ENCODE measurements at places on chromosomes 3 and 15.

DNA sequence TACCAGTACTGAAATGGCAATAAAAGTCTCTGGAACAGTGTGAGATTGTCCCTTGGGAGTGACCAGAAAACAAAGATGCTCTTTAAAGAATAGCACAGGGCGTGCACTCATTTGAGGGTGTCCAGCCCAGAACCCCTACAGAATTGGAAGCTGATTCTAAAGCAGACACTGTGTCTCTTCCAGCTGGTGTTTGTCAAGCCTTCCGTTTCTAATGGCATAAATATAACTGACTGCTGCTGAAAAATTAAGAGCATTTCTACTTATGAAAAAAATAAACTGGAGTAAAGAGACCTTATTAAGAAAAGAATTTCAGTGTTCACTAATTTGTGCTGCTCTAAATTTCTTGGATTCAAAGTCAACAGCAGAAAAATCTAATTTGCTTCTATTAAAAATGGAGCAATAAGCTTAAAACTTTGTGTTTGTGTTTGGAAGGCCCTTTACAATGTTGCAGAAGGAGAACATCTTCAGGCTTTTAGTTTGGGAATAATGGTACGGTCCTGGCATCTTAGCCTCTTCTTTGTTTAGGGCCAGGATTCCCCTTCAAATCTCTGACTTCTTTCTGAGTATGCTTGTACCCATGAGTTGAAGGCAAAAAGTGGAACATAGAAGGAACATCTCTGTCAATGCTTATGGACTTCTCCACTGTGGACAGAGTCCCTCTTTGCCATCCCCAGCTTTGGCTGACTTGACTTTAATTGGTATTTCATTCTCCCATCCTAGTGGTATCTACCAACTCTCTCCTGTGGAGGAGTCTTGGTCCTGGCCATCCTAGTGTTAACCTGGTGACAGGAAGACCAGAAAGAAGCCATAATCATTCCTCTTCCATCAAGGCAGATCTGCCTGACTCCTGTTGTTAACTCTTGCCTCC, 65.9 kb downstream of the THSD4 start:
- DNase-seq, result no peak

GRCh38 chr3:16767006-16767405, 117.7 kb upstream of the PLCL2 start:
- DNase-seq, result no peak

DNA sequence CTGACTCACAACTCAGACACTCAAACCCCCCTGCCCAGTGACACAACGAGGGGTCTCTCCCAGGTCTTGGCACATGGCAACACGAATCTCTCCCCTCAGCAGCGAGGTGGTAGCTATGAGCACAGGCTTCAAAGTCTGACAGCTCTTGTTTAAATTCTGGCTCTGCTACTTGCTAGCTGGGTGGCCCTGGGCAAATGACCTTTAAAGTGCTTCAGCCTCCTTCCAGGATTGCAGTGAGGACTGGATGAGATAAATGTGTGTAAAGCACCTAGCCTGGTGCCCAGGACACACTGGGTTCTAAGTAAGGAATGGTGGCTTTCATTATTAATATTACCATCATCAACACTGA, 23.2 kb upstream of the ANPEP start:
- DNase-seq, result no peak

- DNase-seq, result no peak
Measured at GRCh38 chr3:196414469-196414868, 17.8 kb downstream of the UBXN7 start.

- no peak for DNase-seq
Measured at GRCh38 chr3:17091910-17092582, 207.3 kb downstream of the PLCL2 start.

DNA sequence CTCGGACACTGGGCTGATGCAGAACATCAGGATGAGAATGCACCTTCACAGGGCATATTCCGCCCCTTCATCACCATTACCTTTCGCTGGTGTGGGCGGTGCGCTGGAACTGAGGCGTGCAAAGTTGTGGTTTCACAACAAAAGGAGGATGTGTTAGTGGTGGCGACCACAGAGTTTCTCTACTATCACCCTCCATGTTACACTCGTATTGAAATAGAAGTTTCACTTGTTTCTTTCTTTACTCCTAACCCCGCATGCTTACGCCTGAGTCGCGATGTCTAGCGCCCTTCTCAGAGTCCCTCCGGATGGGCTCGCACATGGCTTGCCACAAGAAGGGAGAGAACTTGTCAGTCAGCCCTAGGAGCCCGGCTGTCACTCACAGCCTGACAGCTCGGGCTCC, 148.7 kb downstream of the GABRB3 start:
- no peak for DNase-seq

Measured in endothelial cell of umbilical vein (primary cell).